ENCODE measurements at places on chromosomes 11 and 22.

GRCh38 chr11:111018566-111018965 lies 227.0 kb upstream of the POU2AF2 start:
- DNase-seq: peak; percentile 15

DNA sequence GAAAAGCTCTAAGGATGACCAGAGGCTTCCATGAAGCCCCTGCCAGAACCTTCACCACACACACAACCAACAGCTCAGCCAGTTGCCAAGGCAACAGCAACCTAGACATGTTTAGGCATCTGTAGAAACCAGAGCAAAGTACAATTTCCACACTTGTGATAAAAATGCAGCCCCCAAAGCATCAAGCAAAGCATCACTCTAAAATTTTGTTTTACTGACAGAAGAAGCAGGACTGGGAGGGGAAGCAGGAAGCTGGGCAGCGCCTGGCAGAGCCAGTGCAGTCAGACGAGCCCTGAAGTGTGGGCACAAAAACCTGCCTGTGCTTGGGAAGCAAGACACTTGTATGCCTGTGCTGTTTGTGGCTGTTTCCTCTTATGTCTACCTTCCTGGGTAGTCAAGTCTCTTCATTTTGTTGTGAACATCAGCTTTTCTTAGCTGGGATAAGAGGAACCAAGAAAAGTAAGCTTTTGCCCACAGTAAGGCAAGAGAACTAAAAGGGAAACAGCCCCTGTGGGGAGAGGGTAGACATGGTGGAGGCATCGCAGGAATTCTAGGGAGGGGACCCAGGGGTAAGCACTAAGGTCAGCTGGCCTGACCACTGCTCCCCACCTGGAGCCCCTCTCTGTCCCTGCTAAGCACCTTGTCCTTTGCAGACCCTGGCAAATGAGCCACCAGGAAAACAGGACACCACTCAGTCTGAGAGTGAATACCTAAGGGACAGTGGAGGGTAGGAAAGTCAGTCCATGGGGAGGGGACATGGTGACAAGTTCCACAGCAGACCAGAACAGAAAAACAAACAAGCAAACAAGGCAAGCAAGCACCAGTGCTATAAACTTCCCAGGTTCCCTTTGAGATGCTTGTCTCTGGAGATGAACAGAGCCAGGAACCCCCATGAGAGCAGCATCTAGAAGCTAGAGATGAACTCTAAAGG lies 13.4 kb downstream of the PACSIN2 start:
- DNase-seq: peak; percentile 68

GRCh38 chr11:27153136-27153535 lies 112.5 kb downstream of the BBOX1 start:
- DNase-seq: no peak

DNA sequence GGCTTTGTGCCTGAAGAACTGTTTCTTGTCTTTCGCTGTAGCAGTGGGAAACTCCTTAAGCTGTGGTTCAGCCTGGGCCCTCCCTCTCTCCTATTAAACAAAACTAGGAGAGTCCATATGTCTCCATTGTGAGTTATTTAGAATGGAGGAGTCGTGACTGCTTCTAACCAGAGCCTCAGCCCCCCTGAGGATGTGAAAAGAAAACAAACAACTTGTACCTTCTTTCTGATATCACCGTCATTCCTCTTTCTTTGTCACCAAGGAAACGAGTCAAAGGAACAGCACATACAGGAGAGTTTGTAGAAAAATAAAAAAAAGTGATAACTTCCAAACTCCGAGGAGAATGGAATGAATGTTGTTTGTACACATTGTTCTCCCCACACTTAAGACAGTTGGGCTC lies 11.6 kb upstream of the EXT2 start:
- DNase-seq: no peak

- DNase-seq: peak; percentile 57
Measured at GRCh38 chr11:10728789-10729472, 22.1 kb upstream of the CTR9 start.
